Progenitor cell of endocrine pancreas (in vitro differentiated cells): ENCODE measurements at places on chromosomes 6 and 20. TPM values are rescaled to one million over a fixed set of nuclear protein-coding genes. Genes with fewer than 3 reads are reported as not detected.

The OR2J1 gene
- not detected in 2 replicates for total RNA-seq

DNA sequence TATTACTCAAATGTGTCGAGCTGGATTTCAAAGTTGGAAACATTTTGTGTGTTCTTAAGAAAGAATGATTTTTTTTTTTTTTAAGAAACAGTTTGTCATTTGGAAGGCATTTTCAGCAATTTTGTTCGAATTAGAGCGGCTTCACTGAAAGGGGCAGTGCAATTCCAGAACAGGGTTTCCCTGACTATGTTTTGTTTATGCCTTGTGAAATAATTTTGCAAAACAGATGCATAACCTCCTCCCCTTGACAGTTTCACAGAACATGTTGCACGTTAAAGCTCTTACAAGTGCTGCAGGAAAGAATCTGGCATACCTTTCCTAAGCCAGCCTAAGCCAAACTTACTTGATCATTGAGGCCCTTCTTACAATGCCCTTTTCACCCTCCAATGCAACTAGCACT is 216.0 kb upstream of the SSTR4 start:
- peaks cover 15% of the 10 kb centered on the region for H3K27me3 ChIP-seq
- H3K4me3 ChIP-seq, result no peak overlapping the region
- peaks cover 5% of the 10 kb centered on the region for H3K4me1 ChIP-seq
- no peak for DNase-seq
- H3K27ac ChIP-seq, result no peak overlapping the region
- H3K36me3 ChIP-seq, result no peaks in the 10 kb centered on the region

DNA sequence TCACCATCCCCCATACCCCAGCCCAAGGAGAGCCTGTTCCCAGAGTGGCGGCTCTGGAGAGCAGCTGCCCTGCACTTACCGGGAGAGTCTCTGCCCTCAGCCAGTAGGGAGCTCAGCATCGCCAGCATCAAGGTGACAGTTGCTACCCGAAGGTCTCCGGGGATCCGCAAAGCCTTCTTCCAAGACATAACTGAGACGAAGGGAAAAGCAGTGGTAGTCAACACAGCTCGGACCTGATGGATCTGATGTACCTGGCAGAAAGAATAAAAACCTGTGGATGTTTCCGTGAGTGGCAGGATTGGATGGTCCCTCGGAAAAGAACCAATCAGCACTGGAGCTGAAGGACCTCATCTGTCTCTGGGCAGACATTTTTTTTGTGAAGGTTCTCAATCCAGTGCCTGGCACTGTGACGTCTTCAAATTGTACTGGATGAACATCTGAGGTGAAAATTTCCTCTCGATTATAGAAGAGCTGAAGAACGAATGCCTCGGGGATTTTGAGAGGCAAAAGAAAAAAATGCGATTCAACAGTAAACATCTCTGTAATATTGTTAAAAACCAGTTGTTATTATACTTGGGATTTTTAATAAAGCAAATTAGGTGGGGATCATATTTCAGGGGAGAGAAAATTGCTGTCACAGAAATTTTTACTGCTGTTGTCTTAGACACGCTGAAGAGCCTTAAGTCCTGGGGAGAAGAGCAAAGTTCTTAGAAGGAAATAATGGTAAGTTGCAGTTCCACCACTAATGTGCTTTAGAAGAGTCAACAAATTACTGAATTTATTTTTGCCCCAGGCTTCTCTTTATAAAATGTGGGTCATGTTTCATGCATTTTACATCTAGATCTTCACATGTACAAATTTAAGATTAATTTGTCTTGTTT is at the start of gene HLA-DQB1:
TSS of gene HLA-DQB1 (minus strand) at position 238 of the 881 bp plus-strand sequence. CDS start at position 188, 50 bp downstream.
- DNase-seq, result peak; percentile 11
- H3K27ac ChIP-seq, result peak within 1 kb of the TSS; percentile 79
- H3K4me1 ChIP-seq, result peaks cover 15% of the 10 kb centered on the region
- peaks cover 42% of the 10 kb centered on the region for H3K27me3 ChIP-seq

- H3K4me1 ChIP-seq, result peaks cover 4% of the 10 kb centered on the region
- H3K27ac ChIP-seq, result no peak overlapping the region
- H3K36me3 ChIP-seq, result peaks cover 2% of the 10 kb centered on the region
- no peaks in the 10 kb centered on the region for H3K27me3 ChIP-seq
These were observed 25.6 kb upstream of the CHMP4B start for GRCh38 chr20:33785503-33785902.

GRCh38 chr6:154916857-154917256 is 78.3 kb upstream of the TIAM2 start:
- H3K4me3 ChIP-seq, result no peak overlapping the region
- no peak overlapping the region for H3K27ac ChIP-seq
- H3K4me1 ChIP-seq, result peaks cover 2% of the 10 kb centered on the region
- DNase-seq, result no peak

DNA sequence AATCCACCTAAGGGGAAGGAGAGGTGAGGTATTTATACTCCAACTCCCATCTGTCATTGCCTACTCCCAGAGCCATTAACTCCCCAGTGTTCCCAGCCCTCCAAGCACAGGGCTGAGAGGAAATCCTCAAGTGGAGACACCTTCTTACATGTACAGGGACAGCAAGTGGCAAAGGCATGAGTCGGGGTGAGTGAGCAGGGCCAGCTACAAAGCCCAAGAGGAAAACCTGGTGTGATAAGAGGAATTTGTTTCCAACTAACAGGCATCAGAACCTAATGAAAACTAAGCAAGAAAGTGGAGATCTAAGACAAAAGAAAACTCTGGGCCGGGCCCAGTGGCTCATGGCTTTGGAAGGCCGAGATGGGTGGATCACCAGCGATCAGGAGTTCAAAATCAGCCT is 70.0 kb upstream of the SRSF6 start:
- no peaks in the 10 kb centered on the region for H3K36me3 ChIP-seq
- H3K27ac ChIP-seq, result no peak overlapping the region
- peaks cover 28% of the 10 kb centered on the region for H3K27me3 ChIP-seq
- no peaks in the 10 kb centered on the region for H3K4me1 ChIP-seq

GRCh38 chr6:31920811-31921210 is 6.7 kb upstream of the C2 start:
- no peak overlapping the region for H3K27ac ChIP-seq
- peaks cover 3% of the 10 kb centered on the region for H3K4me1 ChIP-seq
- H3K4me3 ChIP-seq, result no peak overlapping the region
- peaks cover under 1% of the 10 kb centered on the region for H3K27me3 ChIP-seq

DNA sequence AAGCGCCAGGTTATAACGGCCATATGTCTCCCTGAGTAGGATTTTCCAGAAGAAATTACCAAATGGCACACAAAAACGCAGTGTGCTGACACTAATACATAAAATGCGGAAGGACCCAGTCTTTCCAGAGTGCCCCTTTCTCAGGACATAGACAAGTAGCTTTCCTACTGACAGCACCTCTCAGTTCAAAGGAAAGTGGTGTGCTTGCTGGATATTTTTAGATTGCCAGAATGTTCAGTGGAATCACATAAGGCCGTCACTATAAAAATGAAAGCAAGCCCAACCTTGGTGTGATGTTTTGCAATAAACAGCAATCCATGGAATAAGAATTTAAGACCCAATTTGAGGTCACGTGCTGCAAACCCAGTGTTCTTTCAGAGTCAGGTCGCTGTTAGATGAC is 135.5 kb upstream of the AGPAT4 start:
- no peaks in the 10 kb centered on the region for H3K36me3 ChIP-seq
- no peak overlapping the region for H3K4me3 ChIP-seq
- peaks cover 3% of the 10 kb centered on the region for H3K27me3 ChIP-seq
- peaks cover 10% of the 10 kb centered on the region for H3K4me1 ChIP-seq

GRCh38 chr6:119757467-119757866 is 407.9 kb upstream of the MAN1A1 start:
- no peaks in the 10 kb centered on the region for H3K4me1 ChIP-seq
- no peaks in the 10 kb centered on the region for H3K36me3 ChIP-seq
- H3K4me3 ChIP-seq, result no peak overlapping the region
- H3K27ac ChIP-seq, result no peak overlapping the region

DNA sequence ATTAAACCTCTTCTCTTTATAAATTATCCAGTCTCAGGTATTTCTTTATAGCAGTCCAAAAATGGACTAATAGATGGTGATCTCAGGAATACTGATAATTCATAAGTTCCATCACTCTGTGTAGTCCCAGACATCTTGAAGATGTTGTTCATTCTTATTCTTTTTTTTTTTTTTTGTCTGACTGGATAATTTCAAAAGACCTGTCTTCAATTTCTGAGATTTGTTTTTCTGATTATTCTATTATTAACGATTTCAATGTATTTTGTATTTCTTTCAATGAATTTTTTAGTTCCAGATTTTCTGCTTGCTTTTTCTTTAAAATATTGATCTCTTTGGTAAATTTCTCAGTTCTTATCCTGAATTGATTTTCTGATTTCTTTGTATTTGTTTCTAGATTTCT is 29.7 kb upstream of the ZNF337 start:
- H3K27ac ChIP-seq, result no peak overlapping the region
- no peak for DNase-seq
- H3K4me1 ChIP-seq, result no peaks in the 10 kb centered on the region
- H3K36me3 ChIP-seq, result peaks cover 10% of the 10 kb centered on the region
- H3K4me3 ChIP-seq, result no peak overlapping the region
- no peaks in the 10 kb centered on the region for H3K27me3 ChIP-seq
